ENCODE measurements at places on chromosomes 4 and X.

GRCh38 chr4:45346816-45347435 is 620.6 kb upstream of the GNPDA2 start:
- DNase-seq = no peak

- no peak for DNase-seq
Measured at GRCh38 chr4:154503598-154503997, 12.0 kb upstream of the DCHS2 start.

- DNase-seq = no peak
Measured at GRCh38 chr4:34512616-34513015, 1731.7 kb downstream of the ARAP2 start.

- no peak for DNase-seq
Measured at GRCh38 chr4:99356992-99357391, 4.4 kb upstream of the ADH1C start.

Measured in stimulated activated CD4-positive, alpha-beta T cell treated with anti-CD3 and anti-CD28 coated beads, Interleukin-12 subunit alpha, Interleukin-12 subunit beta, amount 100 ng/mL, for 4 hours (primary cell).